BE2C (cell line): ENCODE measurements at places on chromosomes 5 and 9.

GRCh38 chr9:138066049-138066448 lies 188.5 kb downstream of the CACNA1B start:
- no peak for DNase-seq

- DNase-seq, result peak; percentile 16
Observed at GRCh38 chr5:127870914-127871313, 167.7 kb downstream of the CCDC192 start.

- DNase-seq, result no peak
Observed at GRCh38 chr5:103891151-103891550, 328.6 kb upstream of the NUDT12 start.

DNA sequence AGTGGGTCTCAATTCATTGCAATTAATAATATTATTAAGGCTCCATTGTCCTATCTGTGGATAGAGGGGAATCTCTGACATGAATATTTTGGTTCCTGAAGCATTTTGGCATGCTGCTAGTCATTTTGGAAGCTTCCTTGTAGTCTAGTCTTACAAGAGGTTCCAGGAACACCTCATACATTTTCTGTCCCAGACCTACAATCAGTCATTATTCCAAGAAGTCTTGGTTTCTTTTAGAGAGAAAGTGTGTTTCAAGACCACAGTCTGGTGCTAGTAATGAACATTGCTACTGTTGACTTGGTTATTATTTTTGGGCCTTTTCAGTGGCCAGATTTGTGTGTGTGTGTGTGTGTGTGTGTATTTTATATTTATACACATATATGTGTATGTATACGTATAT lies 98.9 kb downstream of the ERCC6L2 start:
- no peak for DNase-seq

- no peak for DNase-seq
Observed at GRCh38 chr5:11477786-11478185, 426.5 kb downstream of the CTNND2 start.

DNA sequence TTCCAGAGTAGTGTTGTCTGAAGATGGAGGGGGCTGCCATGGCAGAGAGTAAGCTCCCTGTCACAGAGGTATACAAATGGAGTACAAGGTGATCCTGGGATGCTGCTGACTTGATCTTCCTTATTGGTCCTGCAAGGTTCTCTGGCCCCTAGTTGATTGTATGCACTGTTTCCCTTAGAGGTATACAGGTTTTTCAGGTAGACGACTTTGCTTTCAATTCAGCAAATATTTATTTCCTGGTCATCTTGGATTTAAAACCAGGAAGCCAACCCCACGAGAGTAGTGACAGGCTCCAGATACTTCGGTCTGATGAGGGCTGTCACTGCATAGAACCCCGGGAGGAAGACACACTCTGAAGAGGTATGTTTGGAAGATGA lies 16.5 kb upstream of the TRIM14 start:
- DNase-seq, result no peak

DNA sequence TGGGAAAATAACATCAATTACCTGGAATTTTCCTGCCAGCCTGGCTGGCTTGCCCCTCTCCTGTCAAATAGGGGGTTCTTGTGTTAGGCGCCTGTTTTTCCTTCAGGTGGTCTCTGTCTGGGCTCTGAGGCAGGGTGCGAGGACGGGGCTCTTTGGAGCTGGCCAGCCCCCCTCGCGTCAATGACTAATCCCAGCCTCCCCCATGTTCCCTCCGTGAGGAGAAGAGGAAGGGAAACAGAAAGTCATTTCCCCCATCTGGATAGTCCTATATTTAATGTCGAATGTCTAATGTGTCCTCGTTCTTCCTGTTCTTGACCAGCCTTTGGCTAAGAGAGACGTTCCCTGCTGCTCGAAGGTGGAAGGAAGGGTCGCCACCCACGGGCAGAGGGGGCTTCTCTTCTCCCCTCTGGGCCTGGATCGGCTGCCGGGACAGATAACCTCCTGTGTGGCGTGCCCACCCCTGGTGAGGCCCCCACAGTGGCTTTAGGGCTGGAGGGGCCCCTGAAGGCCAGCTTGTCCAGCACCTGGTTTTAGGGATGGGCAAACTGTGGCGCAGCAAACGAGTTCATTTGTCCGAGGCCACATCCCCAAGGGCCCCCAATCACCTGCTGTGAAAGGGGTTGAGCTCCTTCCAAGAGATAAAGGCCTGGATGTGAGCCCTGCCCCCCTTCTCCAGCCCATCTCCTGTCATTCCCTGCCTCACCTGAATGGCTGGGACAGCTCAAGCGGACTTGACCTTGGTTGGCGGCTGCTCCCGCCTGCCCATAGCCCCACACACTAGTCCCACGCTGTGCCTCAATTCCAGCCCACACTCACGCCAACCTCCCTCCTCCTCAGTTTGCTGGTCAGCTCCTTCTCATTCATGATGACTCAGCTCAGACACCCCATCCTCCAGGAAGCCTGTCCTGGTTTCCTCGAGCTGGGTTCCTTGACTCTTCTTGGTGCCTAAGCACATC lies 35.9 kb upstream of the UNC5A start:
- DNase-seq, result no peak

GRCh38 chr9:127405344-127406125 lies 8.6 kb downstream of the SLC2A8 start:
- DNase-seq, result no peak

GRCh38 chr5:63700241-63700640 lies 262.0 kb downstream of the HTR1A start:
- DNase-seq, result no peak

GRCh38 chr5:77282337-77283027 lies 72.0 kb downstream of the PDE8B start:
- DNase-seq, result no peak

- DNase-seq, result no peak
Observed at GRCh38 chr5:41686767-41687166, 176.4 kb upstream of the PLCXD3 start.

DNA sequence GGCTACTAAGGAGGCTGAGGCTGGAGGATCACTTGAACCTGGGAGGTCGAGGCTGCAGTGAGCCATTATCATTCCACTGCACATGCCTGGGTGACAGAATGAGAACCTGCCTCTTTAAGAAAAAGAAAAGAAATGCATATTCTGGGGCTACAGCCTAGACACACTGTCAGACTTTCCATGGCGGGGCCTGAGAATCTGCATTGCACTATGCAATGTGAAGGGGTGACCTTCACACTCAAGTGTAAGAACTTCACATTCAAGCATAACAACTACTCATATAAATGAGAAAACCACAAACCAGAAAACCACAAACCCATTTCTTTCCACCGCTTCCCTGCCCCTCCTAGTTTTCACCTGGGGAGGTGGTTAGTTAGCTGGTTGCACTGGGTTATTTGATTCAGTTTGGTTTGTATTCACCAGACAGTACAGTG lies 18.0 kb upstream of the FBP2 start:
- DNase-seq, result no peak

DNA sequence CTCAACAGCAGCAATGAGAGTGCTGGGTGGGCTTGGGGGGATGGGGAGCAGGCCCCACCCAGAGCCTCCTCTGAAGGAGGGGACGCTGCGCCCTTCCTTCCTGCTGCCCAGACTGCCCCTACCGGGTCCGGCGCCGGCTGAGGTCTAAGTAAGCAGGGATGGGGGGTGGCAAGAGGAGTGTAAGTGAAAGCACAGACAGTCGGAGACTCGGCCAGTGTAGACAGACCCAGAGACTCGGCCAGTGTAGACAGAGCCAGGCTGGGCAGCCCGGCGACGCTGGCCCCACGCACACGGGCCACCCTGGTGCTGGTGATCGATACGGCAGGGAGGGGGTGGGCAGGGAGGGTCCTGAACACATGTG lies 7.4 kb upstream of the ENTPD8 start:
- DNase-seq, result peak; percentile 12

DNA sequence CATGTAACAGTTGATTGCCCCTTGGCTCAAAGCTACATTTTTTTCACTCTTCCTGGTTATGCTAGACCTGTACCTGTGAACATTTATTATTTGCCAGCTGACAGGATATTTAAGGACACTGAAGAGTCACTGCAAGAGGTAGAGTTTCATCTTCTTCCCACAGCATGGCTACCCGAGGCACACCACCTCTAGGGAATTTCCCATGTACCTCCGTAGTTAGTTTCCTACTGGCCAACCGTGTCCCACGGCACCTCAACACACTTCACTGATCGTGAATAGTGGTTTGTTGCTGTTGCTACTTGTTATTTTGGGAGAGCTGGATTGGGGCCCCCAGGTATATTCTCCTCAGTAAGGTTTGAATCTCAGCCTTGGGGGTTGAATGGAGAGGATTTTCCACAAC lies 648.6 kb downstream of the SEMA5A start:
- no peak for DNase-seq

GRCh38 chr9:14652729-14653377 lies 40.4 kb downstream of the ZDHHC21 start:
- DNase-seq, result no peak

DNA sequence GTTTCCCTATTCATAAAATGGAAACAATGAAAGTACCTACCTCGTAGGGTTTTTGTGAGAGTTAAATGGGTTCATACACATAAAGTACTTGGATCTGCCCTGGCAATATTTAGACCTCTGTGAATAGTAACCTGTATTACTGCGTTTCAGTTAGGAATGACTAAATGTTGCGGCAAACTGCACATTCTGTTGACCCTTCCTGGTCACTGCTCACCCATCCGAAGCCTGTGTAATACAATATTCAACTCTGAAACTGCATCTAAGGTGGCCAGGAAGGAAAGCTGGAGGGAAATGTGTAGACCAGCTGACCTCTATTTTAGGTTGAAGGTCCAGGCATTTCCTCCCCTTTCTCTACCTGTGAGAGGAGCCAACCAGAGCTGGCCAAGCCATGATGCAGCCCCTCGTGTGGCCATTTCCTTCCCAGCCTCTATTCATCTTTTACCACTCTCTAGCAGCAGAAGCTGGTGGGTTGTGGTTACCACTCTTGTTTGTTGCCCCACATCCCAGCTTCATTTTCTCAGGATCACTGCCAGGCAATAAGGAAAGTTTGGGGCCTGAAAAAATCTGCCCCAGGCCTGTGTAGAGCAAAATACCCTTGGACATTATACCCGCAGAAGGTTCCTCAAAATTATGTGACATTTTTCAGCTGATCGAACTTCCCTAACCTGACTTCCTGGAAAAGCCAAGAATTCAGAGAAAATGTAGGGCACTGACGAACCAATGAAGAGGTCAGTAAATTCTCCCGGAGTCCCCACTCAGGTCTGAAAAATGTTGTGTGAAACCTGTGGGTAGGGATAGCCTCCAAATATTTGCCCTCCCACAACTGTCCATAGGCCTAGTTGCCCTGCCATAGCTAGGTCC lies 20.5 kb upstream of the PDCD1LG2 start:
- DNase-seq, result no peak

- DNase-seq, result peak; percentile 57
Observed at GRCh38 chr9:73741316-73741715, 589.7 kb downstream of the ANXA1 start.

- no peak for DNase-seq
Observed at GRCh38 chr5:53253421-53253871, 143.9 kb upstream of the MOCS2 start.

DNA sequence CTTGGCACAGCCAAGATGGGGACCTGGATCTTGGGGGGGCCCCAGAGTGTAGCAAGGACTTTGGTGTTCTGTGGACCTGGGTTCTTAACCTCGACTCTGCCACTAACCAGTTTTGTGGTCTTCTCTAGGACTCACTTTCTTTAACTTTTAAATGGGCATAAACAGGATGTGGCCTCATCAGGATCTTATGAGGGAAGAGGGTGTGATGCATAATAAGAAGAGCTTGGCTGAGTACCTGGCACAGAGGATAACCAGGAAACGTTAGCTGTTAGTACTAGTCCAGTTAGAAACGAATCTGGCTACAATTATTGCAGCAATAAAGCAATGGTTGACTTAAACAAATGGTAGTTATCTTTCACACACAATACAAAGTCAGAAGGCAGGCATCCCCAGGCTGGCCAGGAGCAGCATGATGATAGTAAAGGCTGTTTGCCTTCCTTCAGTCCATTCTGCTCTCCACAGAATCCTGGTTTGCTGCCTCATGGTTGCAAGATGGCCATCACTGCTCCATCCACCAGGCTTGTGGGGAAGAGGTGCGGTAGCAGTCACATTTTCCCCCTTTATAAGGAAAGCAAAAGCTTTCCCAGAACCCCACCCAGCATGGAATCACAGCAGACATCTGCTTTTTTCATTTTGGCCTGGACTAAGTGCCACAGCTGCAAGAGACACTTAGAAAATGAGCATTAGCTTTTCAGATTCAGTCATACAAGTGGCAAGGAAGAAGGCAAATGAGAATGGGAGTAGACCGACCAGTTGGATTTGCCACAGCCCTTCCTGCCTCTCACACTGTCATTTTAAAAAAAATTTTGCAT lies 225.0 kb downstream of the AOPEP start:
- DNase-seq, result no peak

GRCh38 chr9:18478501-18479361 lies 4.8 kb downstream of the ADAMTSL1 start:
- DNase-seq, result no peak

DNA sequence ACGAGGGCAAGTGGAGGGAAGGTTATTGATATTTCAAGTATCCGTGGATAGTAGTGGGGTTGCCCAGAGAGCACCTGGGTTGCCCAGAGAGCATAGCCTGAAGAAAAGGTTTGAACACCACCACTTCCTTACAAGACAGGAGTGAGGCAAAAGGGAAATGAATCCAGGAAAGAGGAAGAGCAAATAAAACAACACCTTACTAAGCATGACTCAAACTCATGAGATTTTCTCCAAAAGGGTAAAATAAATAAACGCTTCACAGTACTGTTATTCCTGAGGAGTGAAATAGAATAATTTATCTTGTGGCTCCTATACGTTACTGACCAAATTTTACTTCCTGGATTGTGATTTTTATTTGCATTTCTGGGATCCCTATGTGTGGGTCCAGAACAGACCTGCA lies 65.2 kb upstream of the PTPRD start:
- no peak for DNase-seq

GRCh38 chr9:81968026-81968425 lies 20.5 kb upstream of the SPATA31D1 start:
- no peak for DNase-seq
